Glutamatergic neuron (in vitro differentiated cells): ENCODE measurements at places on chromosomes 3 and 15. TPM values are rescaled to one million over a fixed set of nuclear protein-coding genes. Genes with fewer than 3 reads are reported as not detected.

DNA sequence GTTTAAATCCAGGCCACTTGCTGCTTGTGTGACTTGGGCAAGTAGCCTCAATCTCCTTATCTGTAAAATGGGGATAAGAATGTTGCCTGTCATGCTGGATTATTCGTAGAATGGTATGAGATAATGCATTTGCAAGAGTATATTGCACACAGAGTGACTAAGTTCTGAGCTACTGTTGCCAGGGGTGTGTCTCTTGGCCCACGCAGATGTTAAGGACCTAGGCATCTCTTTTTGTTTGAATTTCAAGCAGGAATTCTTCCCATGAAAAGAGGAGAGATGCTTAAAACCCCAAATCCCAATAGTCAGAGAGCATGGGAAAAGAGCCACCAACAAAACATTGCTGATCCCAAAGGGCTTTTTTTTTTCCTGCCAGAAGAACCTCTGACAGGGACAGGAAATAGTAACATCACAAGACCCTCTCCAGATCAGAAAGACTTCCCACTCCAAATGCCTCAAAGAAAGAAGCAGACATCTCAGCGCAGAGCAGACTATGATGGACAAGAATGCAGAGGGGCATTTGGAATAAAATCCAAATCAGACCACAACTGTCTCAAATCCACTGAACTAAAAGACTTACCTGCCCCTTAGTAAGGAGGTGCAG lies 90.5 kb downstream of the MRPL46 start:
- DNase-seq = no peak

The GATM gene
- total RNA-seq = 51.2 TPM

The STX19 gene
- total RNA-seq = not detected

DNA sequence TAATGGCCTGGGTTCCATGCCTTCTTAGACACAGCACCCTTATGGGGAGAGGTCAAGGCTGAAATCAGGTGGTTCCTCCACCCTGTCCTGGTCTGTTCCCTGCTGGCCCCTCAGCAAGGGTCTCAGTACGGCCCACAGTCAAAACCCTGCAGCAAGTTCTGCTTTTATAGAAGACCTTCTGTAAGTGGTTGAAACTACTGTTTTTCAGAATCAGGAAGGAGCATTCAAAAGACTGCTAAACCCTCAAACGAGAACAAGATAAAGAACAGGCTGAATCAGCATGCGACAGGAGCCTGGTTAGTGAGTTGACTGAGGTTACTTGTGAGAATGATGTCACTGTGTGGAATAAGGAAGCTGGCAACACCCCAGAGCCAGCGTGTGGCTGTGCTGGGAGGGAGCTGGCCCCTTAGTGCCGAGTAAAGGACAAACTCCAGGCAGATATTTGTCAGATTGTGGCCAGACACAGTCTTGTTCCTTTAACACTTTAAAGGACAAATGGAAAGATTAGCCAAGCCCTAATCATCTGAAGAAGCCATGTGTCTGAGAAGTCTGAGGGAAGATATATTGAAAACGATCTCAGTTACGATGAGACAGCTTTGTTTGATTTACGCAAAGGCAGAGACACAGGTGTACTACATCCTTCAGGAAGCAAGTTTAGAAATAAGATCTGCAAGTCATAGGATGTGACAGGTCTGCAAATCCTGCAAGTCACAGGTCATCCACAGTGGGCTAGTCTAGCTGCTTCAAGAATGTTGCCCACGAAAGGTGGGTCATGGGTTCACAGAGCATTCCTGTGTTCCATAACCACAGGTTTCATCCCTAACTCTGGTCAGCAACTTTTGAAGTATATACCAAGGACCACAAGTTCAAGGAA lies 54.0 kb downstream of the B3GNT5 start:
- DNase-seq = no peak

GRCh38 chr15:76208786-76209424 lies 102.4 kb downstream of the ETFA start:
- DNase-seq = no peak

DNA sequence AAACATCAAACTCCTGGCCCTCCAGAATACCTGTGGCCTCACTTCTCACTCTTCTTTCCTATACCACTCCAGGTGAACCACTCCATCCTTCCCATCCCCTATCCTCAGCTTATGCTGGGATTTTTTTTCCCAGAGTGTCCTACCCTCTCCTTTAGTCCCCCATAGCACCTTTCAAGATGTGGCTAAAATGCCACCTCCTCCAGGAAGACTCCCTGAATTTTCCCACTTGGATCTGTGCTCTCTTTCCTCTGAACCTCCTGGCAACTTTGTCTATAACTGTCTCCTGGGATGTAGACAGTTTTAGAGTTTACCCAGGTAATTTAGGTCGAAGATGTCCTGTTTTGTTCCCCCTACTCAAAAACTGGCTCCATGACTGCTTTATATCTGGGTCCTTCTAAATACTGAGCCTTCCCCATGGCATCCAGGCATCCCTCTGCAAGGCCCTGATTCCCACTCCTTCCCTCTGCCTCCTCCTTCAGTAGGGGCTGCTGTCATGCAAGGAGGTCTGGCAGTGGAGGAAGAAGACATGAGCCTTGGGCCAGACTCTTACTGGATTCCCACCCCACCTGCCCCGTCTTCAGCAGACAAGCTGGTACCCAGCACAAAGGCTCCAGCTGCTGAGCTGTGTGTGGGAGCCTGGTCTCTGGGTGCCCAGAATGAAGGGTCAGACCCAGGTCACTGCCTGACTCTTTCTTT lies 161.5 kb downstream of the SMAD6 start:
- no peak for DNase-seq

The GOLGA8T gene
- total RNA-seq = not detected

GRCh38 chr15:87401973-87402372 lies 854.6 kb downstream of the NTRK3 start:
- no peak for DNase-seq
